ENCODE measurements at places on chromosomes 12 and 14.

DNA sequence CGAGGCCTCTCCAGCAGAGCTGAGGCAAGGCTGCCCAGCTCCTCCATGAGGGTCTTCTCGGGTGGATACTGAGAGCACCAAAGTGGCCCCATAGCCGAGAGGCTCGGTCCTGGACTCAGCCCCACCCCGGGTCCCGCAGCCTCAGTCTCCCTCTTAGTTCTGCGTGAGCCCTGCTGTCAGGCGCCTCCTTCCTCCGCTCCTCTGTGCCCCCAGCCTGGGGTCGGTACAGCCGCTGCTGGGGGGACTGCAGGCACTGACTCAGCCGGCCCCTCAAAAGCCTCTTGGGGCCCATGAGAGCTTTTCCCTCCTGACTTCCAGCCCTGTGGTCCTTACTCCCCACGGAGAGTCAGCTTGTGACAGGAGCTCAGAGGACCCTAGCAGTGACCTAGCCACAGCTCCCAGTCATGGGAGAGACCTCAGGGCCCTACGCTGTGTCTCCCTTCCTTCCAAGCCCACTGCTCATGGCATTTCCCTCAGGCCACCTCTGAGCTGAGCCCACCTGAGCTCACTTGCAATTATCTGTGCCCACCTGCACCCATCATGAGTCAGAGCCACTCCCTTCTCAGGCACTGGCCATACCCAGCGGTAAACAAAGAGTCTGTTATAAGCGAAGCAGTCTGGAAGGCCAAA lies 295.0 kb upstream of the RTL1 start:
- no peak for DNase-seq

- no peak for DNase-seq
Measured at GRCh38 chr14:89881839-89882238, 72.7 kb downstream of the EFCAB11 start.

DNA sequence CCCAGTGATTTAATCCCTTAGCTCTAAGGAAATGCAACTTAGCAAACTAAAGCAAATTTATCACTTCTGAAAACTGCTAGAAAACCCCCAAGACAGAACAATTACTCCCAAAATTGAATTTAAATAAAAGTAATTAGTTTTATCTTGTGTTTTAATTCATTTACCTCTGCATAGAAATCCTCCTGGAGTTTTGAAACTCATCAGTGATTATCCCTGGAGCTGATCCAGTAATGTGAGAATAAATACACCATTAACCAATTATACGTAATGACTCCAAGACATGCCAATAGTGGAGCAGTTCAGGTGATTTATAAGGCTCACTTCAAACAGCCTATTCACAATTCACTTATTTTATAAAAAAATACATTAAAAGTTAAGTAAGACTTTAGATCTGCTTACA lies 855.3 kb upstream of the FLRT2 start:
- no peak for DNase-seq

- no peak for DNase-seq
Measured at GRCh38 chr12:52953181-52953841, 4.4 kb downstream of the KRT18 start.

DNA sequence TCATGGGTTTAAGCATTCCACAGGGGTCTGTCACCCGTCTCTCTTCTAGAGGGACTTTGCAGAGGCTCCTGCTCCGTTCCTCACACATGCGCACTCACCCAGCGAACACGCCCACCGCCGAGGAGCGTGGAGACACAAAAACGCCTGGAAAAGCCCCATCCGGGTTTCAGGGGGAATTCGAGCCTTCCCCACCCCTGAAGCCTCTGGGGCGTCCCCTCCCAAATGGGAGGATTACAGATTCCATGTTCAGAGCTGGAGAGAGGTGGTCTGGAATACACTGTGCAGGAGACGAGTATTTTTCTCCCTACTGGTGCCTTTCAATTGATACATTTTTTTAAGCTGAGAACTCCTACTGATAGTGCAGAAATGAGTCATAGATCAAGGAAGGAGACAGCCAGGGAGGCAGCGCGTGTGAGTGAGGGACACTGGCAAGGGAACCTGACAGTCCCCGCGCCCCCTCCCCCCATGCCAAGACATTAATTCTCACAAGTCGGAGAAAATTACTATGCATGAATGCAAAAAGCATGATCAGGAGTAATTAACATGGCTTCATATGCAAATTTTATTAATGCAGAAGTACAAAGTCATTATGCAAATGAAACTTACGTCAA lies 36.9 kb downstream of the BCL11B start:
- DNase-seq: peak; percentile 63

- no peak for DNase-seq
Measured at GRCh38 chr12:123675436-123675835, 4.5 kb downstream of the TCTN2 start.

- peak; percentile 8 for DNase-seq
Measured at GRCh38 chr12:13347241-13348043, 150.9 kb downstream of the EMP1 start.

GRCh38 chr14:91244501-91244901 lies at the start of gene GPR68:
Gene GPR68, minus strand, starts transcription at chr14:91244704. Its CDS starts 9,654 bp downstream, at chr14:91235050.
- no peak for DNase-seq

GRCh38 chr14:23408307-23408630 lies 196 bp upstream of the MYH6 start:
- no peak for DNase-seq

- no peak for DNase-seq
Measured at GRCh38 chr12:63994704-63995103, 150.2 kb downstream of the SRGAP1 start.

- DNase-seq: no peak
Measured at GRCh38 chr14:61588419-61588901, 106.9 kb upstream of the HIF1A start.

- DNase-seq: no peak
Measured at GRCh38 chr12:113083863-113084435, 27.4 kb downstream of the DTX1 start.

GRCh38 chr12:12167847-12168246 lies 97.1 kb downstream of the BCL2L14 start:
- no peak for DNase-seq

DNA sequence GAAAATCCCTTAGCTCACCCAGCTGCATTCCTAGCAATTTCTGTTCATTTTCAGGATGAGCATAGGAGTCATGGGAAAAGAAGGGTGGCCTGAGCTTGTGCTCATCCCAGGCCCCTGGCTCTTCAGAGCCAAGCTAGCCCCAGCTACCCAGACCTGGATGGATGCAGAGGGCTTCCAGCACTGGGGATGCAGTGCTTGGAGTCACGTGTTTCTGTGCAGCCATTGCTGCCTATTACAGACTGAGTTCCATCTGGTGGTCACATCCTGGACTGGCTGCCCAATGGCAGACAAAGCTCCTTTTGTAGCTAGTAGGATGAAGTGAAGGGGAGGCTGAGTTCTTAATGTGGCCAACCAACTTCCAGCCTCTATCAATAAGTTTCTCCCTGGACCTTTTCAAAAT lies 54.2 kb upstream of the JDP2 start:
- DNase-seq: no peak

DNA sequence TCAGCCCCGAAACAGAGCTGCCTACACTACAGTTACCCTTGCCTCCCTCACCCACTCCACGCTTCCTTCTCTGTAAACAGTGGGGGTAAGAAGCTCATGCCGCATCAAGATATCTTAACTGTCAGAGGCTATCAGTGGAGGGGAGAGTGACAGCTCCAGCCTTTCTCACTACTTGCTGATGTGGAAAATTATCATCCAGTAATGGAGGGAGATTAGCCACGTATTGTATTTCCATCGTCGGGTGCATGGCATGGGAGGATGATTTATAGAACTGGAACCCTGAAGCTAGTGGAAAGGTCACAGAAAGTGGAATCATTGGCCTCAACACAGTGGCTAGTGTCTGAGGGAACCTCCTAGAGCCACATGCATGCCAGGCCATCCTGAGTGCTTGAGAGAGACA lies 270.9 kb upstream of the FKBP4 start:
- DNase-seq: no peak

All from stimulated activated CD4-positive, alpha-beta T cell treated with anti-CD3 and anti-CD28 coated beads, TNF-alpha, amount 100 ng/mL, for 4 hours (primary cell).